Cerebellar nuclear complex (tissue), 1 donor: ENCODE measurements at places on chromosomes 2 and 18.

DNA sequence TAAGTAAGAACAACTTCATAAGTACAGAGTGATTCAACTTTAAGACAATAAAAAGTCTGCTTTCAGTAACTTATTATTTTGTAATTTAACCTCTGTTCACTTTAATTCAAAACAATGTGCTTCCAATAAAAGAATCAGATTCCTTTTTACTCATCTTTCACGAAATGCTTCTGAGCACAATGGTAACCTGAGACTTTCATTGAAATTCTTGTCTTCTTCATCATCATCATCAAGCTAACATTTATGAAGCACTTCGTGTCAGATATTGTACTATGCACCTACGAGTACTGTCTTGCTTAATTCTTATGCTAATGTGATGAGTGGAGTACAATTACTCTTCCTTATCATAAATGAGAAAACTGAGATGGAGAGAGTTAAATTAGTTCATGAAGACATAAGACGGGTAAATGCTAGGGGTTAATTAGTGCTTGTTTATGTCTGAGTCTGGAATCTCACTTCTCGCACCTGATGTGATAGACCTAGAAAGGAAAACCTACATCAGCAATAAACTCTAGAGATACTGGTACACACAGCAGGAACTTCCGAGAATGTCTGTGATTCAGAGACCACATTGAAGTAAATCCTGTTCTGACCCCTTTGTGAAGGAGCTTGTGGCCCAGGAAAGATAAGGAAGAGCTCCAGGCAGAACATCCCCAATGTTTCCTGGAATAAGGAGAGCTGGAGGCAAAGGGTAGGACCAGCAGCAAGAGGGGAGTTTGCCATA is 227.6 kb upstream of the ETAA1 start:
- no peak for DNase-seq

- no peak for DNase-seq
These were observed 211.2 kb downstream of the AGPS start for GRCh38 chr2:177603768-177604167.

GRCh38 chr2:45765728-45766254 is 114.3 kb downstream of the PRKCE start:
- DNase-seq = no peak

DNA sequence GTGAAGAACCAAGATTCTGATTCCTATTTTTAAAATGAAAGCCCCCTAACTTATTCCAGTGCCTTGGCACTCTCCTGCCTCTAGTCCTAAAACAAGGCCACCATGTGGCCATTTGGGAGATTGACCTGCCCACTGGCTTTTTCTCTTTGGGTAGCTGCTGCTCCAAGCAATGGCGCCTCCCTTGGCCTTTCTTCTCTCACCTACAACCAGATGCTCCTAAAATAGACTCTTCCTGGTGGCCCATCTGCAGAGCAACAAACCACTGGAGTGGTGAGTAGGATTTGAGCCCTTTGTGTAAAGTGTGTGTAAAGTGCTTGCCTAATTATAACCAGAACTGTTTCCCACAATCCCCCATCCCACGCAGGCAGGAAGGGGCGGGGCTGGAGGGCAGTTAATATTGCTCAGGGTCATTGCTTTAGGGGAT is 114.2 kb downstream of the FHOD3 start:
- no peak for DNase-seq

- DNase-seq = no peak
These were observed 9.5 kb downstream of the ELP2 start for GRCh38 chr18:36139245-36139644.

DNA sequence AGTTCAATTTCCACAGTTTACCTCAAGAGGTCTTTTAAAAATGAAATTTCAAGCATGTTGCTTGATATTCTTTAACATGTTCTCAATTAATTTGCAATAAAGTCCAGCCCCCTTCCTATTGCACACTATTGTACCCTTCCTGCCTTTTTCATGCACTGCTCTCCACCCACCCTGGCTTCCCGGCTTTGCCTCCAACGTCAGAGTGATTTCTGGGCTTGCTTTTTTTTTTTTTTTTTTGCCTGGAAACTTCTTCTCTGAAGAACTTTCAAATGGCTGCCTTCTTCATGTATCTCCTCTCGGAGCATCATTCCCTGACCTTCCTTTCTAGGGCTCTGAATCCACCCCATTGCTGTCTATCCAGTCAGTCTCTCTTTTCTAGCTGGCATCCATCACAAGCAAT is 24.4 kb upstream of the CYP1B1 start:
- no peak for DNase-seq

GRCh38 chr2:204591225-204591624 is 46.0 kb downstream of the PARD3B start:
- no peak for DNase-seq

DNA sequence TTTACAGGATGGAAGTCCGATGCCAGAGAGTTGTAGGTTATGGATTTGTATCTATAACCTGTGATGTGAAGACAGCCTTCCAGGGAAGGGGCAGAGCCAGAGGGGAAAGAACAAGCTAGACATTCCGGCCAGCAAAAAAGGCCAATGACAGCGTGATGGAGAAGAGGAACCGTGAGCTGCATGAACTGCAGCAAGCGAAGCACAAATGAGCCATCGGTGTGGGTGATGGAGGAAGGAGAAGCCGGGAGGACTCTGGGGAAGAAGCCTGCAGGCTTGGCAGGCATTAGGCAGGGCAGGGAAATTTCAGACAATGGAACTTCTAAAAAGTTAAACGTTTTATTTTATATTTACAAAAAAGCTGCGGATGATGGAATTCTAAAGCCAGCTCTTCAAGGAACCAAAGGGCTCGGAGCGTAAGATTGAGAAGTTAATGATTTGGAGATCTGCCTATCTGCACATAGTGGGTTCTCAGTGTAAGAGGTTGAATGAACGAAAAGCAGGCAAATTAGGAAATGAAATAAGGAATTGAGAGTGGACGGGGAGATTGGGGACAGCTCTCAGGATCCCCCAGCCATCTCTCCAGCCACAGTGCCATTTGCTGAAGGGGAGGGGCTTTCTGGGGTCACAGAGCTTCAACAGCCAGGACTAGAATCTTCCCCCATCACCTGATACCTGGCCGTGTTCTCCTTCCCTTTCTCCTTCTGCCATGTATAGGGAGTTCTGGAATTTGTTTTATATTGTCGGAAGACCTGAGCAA is 28.4 kb downstream of the NGEF start:
- DNase-seq = no peak

DNA sequence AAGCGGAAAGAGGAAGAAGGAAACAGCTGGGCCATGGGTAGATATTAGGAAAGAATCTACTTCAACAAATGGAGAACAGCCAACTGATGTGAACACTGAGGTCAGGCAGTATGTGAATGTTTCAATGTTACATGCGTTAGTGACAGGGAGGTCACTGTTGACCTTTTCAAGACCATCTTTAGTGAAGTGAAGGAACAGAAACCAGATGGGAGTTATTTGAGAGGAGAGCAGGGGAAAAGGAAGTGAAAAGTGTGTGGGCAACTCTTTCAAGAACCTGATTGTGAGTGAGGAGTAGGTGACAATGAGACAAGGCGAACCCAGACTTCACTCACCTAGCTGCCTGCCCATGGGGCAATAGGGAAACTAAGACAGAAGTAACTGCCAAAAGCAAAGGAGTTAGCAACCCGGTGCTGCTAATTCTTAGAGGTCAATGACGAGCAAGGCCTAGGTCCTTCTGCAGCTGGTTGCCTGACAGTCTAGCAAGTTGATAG is 67.0 kb downstream of the SP3 start:
- DNase-seq = no peak

DNA sequence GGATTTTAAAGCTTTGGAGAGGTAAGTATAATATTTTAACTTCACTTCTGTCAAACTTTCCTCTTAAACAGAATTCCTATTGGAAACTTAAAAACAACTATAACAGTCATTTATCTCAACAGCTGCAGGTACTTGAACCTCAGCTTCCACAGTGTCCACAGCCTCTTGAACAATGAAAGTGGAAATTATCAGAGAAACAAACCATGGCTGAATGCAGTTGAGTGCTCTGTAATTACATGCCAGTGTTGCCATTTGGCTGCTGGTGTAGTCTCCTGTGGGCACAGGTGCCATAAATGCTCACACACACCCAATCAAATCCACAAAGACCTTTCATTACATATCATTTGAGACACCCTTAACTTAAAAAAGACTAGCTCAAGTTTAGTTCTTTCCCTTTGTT is 125.1 kb downstream of the CPS1 start:
- no peak for DNase-seq

- no peak for DNase-seq
These were observed 32.9 kb downstream of the XDH start for GRCh38 chr2:31381601-31382000.

GRCh38 chr2:40220177-40220925 is 231.5 kb downstream of the SLC8A1 start:
- no peak for DNase-seq

DNA sequence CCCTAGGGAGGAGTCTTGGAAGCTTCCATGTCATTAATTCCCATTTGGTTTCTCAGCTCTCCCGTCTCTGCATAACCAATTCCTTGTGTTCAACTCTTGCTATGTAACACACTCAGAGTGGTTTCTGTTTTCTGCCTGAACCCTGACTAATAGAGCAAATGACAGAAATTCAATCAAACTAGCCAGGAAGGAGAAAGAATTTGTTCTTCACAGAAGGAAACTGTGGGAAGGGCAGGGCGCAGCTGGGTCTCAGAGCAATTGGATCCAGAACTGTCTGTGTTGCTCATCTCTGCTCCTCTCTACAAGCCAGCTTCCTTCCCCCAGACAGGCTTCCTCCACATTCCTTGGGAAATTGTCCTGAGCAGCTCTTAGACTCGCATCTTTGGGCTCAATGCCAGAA is 269.8 kb downstream of the TNS1 start:
- DNase-seq = no peak

- no peak for DNase-seq
These were observed 312 bp downstream of the NR4A2 start for GRCh38 chr2:156332284-156332533.

DNA sequence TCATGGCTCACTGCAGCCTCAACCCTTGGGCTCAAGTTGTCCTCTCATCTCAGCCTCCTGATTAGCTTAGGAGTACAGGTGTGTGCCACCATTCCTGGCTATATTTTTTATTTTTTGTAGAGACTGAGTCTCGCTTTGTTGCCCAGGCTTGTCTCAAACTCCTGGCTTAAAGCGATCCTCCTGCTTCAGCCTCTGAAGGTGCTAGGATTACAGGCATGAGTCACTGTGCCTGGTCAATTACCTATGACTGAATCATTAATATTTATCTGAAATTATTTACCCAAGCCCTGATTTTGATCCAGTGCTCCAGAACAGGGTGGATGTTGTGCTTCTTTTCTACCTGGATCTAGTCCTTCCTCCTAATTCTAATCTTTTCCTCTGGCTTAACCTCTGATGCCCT is 87.8 kb downstream of the MAP2 start:
- no peak for DNase-seq

DNA sequence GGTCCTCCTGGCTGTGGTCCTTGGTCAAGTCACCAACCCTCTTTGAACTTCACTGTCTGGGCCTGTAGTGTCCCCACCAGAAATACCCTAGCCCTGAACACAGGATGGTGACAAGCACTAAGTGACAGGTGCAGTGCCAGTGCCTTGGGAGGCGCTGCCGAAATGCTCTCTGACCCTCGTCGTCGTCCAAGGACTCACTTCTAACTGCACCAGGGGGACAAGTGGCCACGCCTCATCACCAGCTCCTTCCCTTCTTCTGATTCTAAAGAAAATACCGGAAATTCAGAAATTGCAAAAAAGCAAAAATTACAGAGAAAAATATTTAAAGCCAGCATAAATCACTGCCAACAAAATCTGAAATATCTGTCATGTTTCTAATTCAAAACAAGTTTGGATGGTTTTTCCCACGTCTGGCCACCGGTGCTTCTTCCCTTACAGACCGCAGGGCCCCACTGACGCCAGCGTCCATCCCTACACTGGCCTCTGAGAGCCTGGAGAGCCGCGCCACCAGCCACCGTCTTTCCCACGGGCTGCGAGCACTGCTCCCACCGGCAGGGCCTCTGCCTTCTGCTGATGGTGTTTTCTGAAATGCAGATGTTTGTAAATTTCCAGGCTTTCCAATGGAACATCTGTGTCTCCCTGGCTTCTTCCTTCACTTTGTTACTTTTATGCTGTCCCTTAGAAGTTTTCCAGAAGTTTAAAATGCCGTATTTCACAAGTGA is 37.4 kb upstream of the GPC1 start:
- DNase-seq = no peak

- DNase-seq = no peak
These were observed 526 bp downstream of the COX7A2L start for GRCh38 chr2:42360493-42360889.

DNA sequence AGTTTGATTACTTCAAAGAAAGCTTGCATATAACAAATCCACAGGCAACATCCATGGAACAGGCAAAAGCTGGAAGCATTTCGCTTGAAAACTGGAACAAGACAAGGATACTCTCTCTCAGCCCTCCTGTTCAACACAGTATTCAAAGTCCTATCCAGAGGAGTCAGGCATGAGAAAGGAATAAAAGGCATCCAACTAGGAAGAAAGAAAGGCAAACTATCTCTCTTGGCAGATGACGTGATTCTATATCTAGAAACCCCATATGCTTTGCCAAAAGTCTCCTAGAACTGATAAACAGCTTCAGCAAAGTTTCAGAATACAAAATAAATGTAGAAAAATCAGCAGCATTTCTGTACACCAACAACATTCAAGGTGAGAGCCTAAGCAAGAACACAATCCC is 34.1 kb upstream of the MC4R start:
- no peak for DNase-seq

GRCh38 chr18:33839452-33840211 is 261.6 kb downstream of the ASXL3 start:
- no peak for DNase-seq

DNA sequence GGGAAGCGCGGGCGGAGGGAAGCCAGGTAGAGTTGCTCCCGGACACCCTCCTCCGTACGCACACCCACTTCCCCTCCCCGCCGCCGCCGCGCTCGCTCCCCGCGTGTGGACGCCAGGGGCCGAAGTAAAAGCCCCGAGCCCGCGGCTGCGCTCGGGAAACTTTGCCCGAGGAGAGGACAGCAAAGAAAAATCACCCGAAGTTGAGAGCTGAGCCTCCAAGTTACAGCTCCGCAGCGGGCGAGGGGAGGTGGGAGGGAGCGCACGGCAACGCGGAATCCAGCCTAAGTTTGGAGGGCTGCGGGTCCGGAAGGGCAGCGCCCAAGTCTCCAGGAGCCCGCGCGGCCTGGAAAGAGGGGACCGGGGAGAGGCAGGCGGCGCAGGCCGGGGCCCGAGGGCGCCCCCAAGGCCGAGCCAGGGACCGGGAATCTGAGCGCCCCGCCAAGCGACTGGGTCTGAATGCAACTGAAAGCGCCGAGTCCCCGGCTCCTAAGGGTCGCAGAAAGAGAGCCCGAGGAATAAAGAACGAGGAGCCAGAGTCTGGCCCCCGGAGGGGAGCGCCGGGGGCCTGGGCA is 706 bp upstream of the BCL11A start:
- no peak for DNase-seq

GRCh38 chr2:70469435-70469834 is 84.2 kb downstream of the TGFA start:
- DNase-seq = no peak

GRCh38 chr18:59536166-59536565 is 161.1 kb downstream of the CCBE1 start:
- no peak for DNase-seq

GRCh38 chr2:100285691-100286090 is 36.6 kb downstream of the LONRF2 start:
- DNase-seq = no peak

GRCh38 chr18:44186001-44186400 is 494.7 kb upstream of the SETBP1 start:
- DNase-seq = no peak
